ENCODE measurements at places on chromosomes 3 and 15.

DNA sequence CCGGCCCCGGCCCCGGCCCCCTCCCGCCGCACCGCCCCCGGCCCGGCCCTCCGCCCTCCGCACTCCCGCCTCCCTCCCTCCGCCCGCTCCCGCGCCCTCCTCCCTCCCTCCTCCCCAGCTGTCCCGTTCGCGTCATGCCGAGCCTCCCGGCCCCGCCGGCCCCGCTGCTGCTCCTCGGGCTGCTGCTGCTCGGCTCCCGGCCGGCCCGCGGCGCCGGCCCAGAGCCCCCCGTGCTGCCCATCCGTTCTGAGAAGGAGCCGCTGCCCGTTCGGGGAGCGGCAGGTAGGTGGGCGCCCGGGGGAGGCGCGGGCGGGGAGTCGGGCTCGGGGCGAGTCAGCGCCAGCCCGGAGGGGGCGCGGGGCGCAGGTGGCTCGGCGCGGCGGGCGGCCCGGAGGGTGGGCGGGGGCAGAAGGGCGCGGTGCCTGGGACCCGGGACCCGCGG is 352 bp downstream of the CHRD start:
- DNase-seq, result peak; percentile 75

DNA sequence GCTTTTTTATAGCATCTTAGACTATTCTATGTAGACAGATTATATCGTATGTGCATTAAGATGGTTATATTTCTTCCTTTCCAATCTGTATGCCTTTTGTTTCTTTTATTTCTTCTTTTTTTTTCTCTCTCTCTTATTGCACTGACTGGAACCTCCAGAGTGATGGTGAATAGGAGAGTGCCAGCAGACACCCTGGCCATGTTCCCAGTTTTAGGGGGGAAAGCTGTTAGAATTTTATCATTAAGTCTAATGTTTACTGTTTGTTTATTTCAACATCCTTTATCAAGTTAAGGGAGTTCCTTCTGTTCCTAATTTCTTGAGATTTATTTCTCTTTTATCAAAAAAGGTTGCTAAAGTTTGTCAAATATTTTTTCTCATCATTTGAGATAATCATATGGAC is 116.6 kb upstream of the LRTM1 start:
- no peak for DNase-seq

DNA sequence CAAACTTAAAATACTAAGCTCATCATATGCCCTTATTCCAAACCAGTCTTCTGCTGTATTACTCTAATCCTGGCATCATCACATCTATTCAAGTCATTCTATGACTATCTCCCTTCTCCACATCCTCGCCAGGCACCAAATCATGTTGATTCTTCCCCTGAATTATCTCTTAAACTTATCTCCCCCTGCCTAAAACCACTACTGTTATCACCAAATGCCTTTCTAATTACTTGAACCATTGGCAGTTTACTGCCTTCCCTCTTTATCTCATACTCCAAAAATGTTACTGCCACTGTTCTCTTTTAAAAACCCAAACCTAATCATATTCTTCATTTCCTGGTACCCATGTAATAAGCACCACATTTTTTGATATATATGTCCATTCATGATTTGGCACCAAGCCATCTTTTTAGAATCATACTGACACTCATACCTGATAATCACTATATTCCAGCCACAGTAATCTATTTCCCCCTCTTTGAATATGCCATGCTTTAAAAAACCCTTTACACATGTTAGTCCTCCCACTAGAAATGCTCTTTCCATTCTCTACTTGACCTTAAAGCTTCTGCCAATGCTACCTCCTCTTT is 126.8 kb downstream of the PEAK1 start:
- no peak for DNase-seq

DNA sequence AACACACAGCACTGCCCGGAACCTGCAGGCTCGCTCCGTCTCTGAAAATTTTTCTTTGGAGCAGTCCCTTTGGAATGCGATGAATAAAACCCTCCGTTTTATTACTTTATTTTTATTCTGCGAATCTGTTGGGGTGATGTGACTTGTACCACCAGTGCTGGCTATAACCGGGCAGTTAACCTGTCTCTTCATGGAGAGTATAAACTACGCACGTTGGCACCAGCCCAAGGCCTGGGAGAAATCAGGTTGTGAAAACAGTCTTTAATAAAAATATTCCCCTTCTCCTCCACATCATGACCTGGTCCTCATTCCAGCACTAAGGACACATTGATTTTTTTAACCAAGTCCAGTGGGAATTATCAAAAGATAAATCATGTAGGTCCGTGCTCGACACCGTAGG is 116.8 kb downstream of the WNT5A start:
- DNase-seq, result no peak

- DNase-seq, result no peak
Observed at GRCh38 chr3:28250999-28251398, 9.6 kb downstream of the CMC1 start.

DNA sequence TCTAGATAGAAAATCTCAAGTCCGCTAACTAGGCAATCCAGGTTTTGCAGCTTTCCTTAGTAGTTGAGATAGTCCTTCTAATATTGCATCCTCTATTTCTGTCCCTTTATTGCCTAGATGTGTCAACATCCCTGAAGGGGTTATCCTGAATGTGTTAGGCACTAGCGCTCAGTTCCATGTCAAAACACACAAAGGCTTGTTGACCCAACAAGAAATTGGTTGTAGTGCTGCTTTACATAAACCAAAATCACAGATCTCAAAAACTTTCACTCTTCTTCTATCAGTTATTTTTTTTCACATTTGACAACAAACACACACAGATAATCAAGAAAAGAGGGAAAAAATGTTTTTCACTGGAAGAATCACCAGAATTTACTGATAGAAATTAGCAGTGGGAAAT is 51.4 kb upstream of the SOX2 start:
- no peak for DNase-seq

Data from GM13977 (cell line).